Adrenal gland (tissue), 19 donors: ENCODE measurements at places on chromosomes 3 and 15. TPM values are rescaled to one million over a fixed set of nuclear protein-coding genes. Genes with fewer than 3 reads are reported as not detected.

MOBP gene
- total RNA-seq: not detected

BSN gene
- total RNA-seq: 1.4 TPM

SKOR1 gene
- total RNA-seq: 0.17 TPM

ONECUT1 gene
- total RNA-seq: 0.18 TPM

TBC1D21 gene
- not detected for total RNA-seq

HTR3E gene
- total RNA-seq: not detected

EFCAB12 gene
- not detected for total RNA-seq

CRABP1 gene
- 0.79 TPM for total RNA-seq

TP63 gene
- total RNA-seq: 0.54 TPM

ADAMTS9 gene
- total RNA-seq: 19.4 TPM

NAA50 gene
- 114 TPM for total RNA-seq

ITIH4 gene
- 117 TPM for total RNA-seq

ITIH1 gene
- total RNA-seq: 1.3 TPM

CD200R1 gene
- 11.0 TPM for total RNA-seq

RASGRF1 gene
- total RNA-seq: 0.28 TPM

ABHD5 gene
- 22.6 TPM for total RNA-seq

XIRP1 gene
- total RNA-seq: not detected

PTH1R gene
- total RNA-seq: 117 TPM

RTP1 gene
- total RNA-seq: not detected
